Natural killer cell (primary cell): ENCODE measurements at places on chromosomes 7 and 10.
A peak's percentile ranks its signal among the peaks of the same experiment; 100 is the strongest.

- no peak overlapping the region for H3K27ac ChIP-seq
- H3K27me3 ChIP-seq = no peaks in the 10 kb centered on the region
- H3K4me1 ChIP-seq = peaks cover 35% of the 10 kb centered on the region
- H3K36me3 ChIP-seq = no peaks in the 10 kb centered on the region
- no peak overlapping the region for H3K4me3 ChIP-seq
These were observed 103.7 kb downstream of the RNF216 start for GRCh38 chr7:5677538-5678294.

GRCh38 chr10:111338805-111339204 lies 262.0 kb downstream of the ADRA2A start:
- H3K36me3 ChIP-seq = no peaks in the 10 kb centered on the region
- DNase-seq = no peak
- H3K27me3 ChIP-seq = no peaks in the 10 kb centered on the region
- H3K4me3 ChIP-seq = no peak overlapping the region
- no peaks in the 10 kb centered on the region for H3K4me1 ChIP-seq

DNA sequence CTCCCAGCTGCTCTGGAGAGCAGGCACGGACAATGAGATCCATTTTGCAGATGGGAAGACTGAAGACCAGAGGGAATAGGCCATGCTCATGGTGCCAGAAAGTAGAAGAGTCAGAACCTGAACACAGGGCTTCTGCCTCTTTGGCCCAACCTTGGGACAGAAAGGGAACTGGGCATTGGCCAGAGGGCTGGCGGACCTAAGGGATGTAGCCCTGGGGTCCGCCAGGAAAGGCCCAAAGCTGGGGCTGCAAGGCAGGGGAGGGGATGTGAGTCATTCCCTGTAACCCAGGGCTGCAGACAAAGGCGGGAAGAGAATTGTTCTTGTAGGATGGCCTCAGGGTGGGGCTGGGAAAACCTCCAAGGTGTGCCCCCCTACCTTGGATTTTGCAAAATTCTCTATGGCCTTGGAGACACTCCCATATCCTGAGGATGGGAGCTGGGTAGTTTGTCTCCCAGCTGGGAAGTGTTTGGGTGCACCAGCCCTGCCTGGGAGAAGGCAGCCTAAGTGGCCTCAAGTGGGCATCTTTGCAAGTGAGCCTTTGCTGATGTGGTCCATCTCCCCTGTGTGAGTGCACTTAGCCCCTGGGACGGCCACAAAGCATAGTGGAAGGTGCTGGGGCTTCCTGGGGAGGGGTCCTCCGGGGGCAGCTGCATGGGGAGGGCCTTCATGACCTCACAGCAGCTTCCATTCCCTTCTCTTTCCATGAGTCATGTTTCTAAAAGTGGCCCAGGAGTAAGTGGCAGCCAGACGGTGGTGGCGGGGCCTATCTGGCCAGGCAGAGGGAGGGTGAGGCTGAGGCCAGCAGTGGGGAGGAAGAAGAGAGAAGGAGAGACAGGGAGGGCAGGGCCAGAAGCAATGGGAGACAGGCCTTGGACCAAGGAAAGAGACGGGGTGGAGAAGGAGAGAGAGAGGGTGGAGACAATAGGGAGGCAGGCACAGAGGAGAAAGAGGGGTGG lies 9.2 kb downstream of the AQP1 start:
- H3K4me1 ChIP-seq = no peaks in the 10 kb centered on the region
- H3K27ac ChIP-seq = no peak overlapping the region
- H3K27me3 ChIP-seq = no peaks in the 10 kb centered on the region
- no peaks in the 10 kb centered on the region for H3K36me3 ChIP-seq
- H3K4me3 ChIP-seq = no peak overlapping the region
- no peak for DNase-seq

DNA sequence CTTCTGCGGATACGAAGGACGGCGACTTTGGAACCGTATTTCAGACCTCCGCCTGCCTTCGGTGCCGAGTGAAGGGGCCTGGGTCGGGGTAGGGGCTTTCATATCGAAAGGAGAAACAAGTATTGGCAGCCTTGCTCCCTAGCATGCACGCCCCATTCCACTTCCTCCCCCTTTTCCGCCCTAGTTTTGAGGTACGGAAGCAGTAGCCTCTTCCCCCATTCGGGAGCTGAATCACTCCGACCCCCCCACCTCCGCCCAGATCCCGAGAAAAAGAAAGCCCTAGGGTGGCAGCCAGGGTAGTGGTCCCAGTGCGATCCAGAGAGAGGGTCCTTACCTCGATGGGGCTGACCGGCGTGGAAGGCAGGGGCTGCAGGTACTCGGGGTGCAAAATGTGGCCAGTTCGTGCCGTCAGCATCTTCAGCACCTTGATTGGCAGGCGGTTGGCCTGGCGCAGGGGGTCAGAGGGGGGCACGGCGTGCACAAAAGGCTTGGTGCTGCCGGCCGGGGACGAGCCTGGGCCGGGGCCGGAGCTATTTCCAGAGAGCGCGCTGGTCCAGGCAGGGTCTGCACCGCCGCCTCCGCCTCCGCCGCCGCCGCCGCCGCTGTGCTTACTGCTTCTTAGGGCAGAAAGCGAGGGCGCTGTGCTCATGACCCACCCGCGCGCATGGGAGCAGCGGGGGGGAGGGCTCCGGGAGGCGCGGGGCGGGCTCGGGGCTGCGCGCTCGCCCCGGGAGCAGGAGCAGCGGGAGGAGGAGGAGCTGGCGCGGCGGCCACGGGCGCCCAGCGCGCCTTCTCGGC lies 594 bp downstream of the ZNF503 start:
- H3K4me3 ChIP-seq = peak overlapping the region; percentile 48
- H3K36me3 ChIP-seq = no peaks in the 10 kb centered on the region
- DNase-seq = no peak
- H3K27ac ChIP-seq = no peak overlapping the region
- H3K4me1 ChIP-seq = peaks cover 50% of the 10 kb centered on the region

DNA sequence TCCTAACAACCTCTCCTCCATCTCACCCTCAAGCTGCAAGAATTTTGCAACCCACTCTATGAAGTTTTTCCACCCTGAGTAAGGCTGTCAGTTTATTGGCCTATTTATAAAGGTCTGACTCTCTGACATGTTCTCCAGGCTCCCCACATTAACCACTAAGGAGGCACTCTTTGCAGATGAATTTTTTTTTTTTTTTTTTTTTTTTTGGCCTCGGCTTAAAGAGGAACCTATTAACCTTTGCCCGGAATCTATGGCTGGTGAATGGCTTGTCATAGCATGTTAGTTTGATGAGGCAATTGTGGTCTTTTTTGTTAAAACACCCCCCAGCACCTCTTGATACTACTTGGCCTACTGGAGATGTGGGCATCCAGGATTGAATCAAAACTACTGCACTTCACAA lies 57.1 kb downstream of the TBXAS1 start:
- peak overlapping the region; percentile 58 for H3K27ac ChIP-seq
- H3K4me3 ChIP-seq = no peak overlapping the region
- no peaks in the 10 kb centered on the region for H3K36me3 ChIP-seq
- H3K4me1 ChIP-seq = peaks cover 27% of the 10 kb centered on the region
- no peak for DNase-seq

DNA sequence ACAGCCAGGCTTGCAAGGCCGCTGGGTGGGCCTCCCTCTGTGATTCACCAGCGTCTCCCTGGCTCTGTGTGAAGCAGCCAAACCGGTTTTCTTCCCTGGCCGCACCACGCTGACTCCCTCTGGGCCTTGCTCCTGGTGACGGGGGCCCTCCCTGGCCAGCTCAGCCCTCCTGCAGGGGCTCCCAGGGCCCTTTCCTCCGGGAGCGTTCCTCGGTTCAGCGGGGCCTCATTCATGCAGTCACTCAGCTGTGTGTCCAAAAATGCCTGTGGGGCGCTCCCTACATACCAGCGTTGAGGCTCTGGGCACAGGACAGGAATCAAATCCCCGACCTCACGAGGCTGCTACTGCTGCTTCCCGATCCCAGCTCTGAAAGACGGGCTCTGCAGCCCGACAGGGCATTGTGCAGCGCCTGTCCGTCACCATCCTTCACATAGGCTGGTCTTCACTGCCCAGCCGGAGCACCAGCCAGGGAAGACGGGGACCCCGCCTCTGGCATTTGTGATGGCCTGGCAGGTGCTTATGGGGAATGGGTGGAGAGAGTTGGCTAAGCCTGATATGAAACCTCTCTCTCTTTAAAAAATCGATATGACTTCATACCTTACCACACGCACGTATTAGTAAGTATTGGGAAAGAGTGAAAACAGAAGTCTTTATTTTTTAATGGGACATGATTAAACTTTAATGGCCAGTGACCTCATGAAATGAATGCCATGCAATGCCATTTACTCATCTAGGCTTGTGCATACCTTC lies 110.0 kb upstream of the SHH start:
- no peak overlapping the region for H3K27ac ChIP-seq
- no peaks in the 10 kb centered on the region for H3K36me3 ChIP-seq
- DNase-seq = no peak
- no peaks in the 10 kb centered on the region for H3K27me3 ChIP-seq
- no peaks in the 10 kb centered on the region for H3K4me1 ChIP-seq
- no peak overlapping the region for H3K4me3 ChIP-seq

DNA sequence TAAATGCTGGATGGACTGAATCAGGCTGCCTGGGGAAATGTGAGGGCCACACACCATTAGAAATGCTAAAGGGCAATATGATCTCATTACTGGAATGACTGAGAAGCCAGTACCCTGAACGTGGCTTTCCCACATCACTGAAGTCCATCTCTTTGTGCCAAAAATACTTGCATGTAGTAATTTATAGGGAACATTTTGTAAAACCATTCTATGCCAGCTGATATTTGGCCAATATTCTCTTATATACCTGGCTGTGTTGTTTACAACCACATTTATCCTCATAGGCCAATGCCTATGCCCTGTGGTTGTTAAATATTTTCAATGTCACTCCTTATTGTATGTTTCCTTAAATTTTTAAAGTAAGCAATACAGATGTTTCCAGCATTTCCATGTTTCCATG lies 111.6 kb downstream of the C10orf90 start:
- DNase-seq = no peak
- no peaks in the 10 kb centered on the region for H3K36me3 ChIP-seq
- no peak overlapping the region for H3K27ac ChIP-seq
- no peaks in the 10 kb centered on the region for H3K27me3 ChIP-seq
- H3K4me3 ChIP-seq = no peak overlapping the region

DNA sequence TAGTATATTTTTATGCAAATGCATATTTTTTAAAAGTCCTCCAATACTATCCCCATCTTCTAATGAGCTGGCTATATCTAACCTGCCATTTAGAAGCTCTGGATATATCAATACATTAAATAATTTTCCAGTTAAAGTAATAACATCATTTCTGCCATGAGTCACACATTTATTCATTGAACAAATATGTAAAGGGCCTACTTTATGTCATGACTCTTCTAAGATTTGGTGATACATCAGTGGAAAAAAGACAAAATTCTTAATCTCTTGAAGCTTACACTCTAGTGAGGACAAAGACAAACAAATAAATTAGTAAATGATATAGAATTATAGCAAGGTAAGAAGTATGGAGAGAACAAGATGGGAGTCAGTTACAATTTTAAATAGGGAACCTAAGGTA lies 716.8 kb upstream of the LRRTM3 start:
- no peaks in the 10 kb centered on the region for H3K4me1 ChIP-seq
- no peak overlapping the region for H3K27ac ChIP-seq
- H3K36me3 ChIP-seq = no peaks in the 10 kb centered on the region
- H3K27me3 ChIP-seq = no peaks in the 10 kb centered on the region

GRCh38 chr7:118858651-118859149 lies 634.2 kb downstream of the ANKRD7 start:
- H3K36me3 ChIP-seq = no peaks in the 10 kb centered on the region
- H3K27ac ChIP-seq = no peak overlapping the region
- DNase-seq = no peak
- no peak overlapping the region for H3K4me3 ChIP-seq

- DNase-seq = no peak
- H3K36me3 ChIP-seq = no peaks in the 10 kb centered on the region
- H3K27ac ChIP-seq = no peak overlapping the region
- peaks cover 1% of the 10 kb centered on the region for H3K4me1 ChIP-seq
- peaks cover 22% of the 10 kb centered on the region for H3K27me3 ChIP-seq
- H3K4me3 ChIP-seq = no peak overlapping the region
These were observed 6.3 kb upstream of the NEUROG3 start for GRCh38 chr10:69579464-69580060.
